ENCODE measurements at places on chromosomes 1 and 21.
A peak's percentile ranks its signal among the peaks of the same experiment; 100 is the strongest.

DNA sequence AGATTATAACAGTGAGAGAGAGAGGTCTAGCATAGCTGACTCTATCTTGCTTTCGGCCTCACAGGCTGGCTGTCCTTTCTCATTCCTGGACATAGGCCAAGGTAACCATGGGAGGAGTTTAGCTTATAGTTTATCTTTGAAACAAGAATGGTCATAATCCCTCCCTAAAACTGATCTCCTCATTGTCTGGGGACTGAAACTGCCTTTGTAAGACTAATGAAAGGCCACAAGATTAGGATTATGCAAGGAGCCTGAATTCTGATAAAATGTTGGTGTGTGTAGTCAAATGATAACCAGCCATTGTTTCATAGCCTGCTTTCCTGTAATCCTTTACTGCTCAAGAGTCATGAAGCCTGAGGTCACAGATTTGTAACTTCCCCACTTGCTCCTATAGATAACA, 131.9 kb upstream of the LYPLAL1 start:
- no peak overlapping the region for H3K27ac ChIP-seq
- DNase-seq: no peak
- no peaks in the 10 kb centered on the region for H3K27me3 ChIP-seq
- no peaks in the 10 kb centered on the region for H3K4me1 ChIP-seq
- H3K36me3 ChIP-seq: no peaks in the 10 kb centered on the region

DNA sequence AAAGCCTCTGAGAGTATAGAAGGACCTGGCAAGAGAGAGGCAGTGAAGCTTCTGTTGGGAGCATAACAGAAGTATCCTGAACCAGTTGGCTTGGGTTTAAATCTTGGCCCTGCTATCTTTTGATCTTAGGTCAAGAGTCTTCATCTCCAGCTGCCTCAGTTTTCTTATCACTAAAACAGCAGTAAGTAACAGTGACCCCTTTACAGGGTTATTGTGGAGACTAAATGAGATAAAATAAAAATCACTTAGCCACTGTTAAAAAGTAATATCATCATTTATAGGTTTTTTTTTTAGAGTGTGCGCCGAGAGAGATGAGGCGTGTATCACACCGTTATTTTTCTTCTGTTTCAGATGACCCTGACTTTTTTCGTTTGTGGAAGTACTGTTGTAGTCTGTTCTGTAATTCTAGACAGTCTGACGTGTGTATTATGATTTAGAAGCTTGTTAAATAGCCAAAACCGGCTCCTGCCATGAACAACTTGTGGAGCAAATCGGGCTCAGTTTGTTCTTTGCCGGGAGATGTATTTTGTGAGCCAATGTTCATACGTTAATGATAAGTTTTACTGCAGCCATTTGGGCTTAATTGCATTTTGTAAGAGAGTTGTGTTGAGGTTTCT, 1.1 kb downstream of the THRAP3 start:
- peak overlapping the region; percentile 98 for H3K27ac ChIP-seq
- H3K36me3 ChIP-seq: no peaks in the 10 kb centered on the region
- DNase-seq: no peak
- H3K4me3 ChIP-seq: peak overlapping the region; percentile 97
- peaks cover 6% of the 10 kb centered on the region for H3K4me1 ChIP-seq

- peaks cover 56% of the 10 kb centered on the region for H3K4me1 ChIP-seq
- peaks cover 47% of the 10 kb centered on the region for H3K36me3 ChIP-seq
- no peaks in the 10 kb centered on the region for H3K27me3 ChIP-seq
- H3K4me3 ChIP-seq: no peak overlapping the region
Observed at GRCh38 chr1:150560011-150560438, 10.8 kb downstream of the ADAMTSL4 start.

GRCh38 chr1:160744199-160744851, 5.3 kb downstream of the SLAMF7 start:
- H3K4me1 ChIP-seq: peaks cover 7% of the 10 kb centered on the region
- no peaks in the 10 kb centered on the region for H3K27me3 ChIP-seq
- DNase-seq: no peak
- no peak overlapping the region for H3K27ac ChIP-seq
- no peaks in the 10 kb centered on the region for H3K36me3 ChIP-seq

DNA sequence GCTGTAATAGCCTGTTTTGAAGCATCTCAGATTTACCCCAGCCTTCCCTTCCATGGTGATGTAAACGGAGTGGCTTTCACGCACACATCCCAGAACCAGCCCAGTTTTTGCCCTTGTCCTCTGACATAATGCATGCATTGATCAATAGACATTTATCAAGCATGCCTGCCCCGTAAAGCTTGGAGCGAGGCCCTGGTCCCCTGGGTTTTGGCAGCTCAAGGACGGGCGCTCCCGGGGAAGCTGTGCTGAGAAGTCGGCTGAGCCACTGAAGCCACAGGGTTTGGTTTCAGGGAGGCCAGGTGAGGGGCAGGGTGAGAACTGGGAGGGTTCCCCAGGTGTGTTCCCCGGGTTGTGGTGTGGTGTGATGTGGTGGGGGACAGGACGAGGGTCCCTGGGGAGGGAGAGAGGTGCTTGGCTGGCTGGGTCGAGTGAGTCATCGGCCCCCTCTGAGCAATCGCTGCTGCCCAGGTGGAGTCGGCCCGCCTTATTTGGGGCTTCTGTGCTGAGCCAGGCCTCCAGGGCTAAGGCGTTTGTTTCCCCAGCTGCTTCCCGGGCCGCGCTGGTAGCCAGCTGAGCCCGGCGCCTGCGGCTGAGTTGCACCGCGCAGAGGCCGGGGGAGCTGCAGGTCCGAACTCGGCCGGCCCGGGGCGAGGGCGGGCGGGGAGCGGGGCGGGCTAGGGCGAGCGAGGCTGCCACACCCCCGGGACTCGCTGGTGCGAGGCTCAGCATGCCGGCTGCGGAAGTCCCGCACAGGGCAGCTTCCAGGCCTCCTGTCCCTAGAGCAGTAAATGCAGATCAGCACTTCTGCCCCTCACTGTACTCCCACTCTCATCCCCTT, 23.6 kb downstream of the ATP2B4 start:
- no peak for DNase-seq
- H3K4me1 ChIP-seq: peaks cover 25% of the 10 kb centered on the region
- peak overlapping the region; percentile 76 for H3K27ac ChIP-seq
- H3K27me3 ChIP-seq: no peaks in the 10 kb centered on the region
- no peaks in the 10 kb centered on the region for H3K36me3 ChIP-seq
- peak overlapping the region; percentile 20 for H3K4me3 ChIP-seq

DNA sequence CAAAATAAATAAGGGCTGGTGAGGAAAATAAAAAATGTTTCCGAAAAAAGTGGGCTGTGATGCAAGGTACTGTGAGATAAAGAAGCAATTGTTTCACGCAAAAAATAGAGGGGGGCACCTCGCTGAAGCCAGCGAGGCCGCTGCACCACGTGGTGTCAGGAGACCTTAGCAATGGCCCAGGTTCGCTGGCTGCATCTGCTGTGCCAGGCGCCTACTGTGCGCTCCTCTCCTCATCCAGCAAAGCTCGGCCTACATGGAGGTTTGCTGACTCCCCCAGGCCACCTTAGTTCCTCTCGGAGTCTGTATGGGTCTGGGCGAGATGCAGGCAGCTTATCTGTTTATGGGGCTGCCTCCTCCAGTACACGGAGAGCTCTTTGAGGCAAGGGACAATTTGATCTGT, 119.6 kb downstream of the NR5A2 start:
- no peak for DNase-seq
- H3K4me1 ChIP-seq: no peaks in the 10 kb centered on the region
- H3K27me3 ChIP-seq: no peaks in the 10 kb centered on the region

GRCh38 chr1:27990920-27991537, 31.3 kb downstream of the XKR8 start:
- H3K27me3 ChIP-seq: no peaks in the 10 kb centered on the region
- H3K4me3 ChIP-seq: no peak overlapping the region
- no peak for DNase-seq
- H3K27ac ChIP-seq: no peak overlapping the region
- peaks cover 100% of the 10 kb centered on the region for H3K36me3 ChIP-seq

All from esophagus squamous epithelium (tissue), 5 donors.